Cortex of kidney (tissue), 1 donor: ENCODE measurements at places on chromosomes 12 and 14.

GRCh38 chr12:57010627-57011247 is 4.4 kb upstream of the ZBTB39 start:
- DNase-seq, result no peak

GRCh38 chr12:2540535-2540941 is 254.2 kb upstream of the FKBP4 start:
- no peak for DNase-seq

- DNase-seq, result no peak
These were observed 791.2 kb downstream of the FLRT2 start for GRCh38 chr14:86321151-86321550.

DNA sequence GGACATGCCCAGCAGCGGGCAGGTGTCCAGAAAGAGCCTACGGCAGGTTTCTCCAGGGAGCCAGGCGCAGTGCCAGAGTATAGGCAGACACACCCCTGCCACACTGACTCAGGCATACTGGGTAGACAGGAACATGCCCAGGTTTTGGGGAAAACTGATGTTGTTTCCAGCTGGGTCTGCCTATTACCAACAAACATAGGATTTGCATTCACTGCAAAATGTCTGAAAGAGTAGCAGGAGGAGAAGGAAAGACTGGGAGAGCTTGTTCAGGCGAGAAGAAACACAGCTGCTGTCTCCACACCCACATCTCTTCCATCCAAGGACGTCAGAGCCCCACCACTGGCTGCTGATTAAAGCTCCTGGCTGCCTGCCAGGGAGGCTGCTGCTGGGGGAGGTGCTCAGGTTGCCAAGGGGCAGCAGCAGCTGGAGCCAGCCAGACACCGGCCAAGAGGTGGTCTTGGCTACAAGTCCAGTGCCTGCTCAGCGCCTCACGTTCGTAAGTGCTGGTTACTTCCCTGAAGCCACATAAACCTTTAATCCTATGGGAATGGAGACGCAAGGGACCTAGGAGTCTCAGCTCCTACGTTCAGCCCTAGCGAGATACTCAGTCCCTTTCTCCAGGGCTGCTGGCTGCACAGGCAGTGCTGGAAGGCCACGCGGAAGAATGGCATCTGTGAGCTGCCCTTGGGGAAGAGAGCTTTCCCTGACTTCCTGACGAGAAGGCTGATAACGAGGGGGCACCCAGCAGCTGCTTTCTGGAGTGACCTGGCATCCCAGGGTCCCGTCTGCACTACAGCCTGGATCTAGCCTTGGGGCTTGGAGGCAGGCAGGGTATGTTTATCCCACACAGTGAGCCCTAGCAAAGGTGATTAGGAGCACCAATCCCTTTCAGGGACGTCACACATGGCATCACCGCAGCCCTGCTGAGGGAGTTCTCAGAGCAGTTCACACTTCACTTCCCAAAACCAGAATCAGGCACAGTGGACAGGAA is 58.1 kb downstream of the PLEKHG3 start:
- DNase-seq, result no peak

DNA sequence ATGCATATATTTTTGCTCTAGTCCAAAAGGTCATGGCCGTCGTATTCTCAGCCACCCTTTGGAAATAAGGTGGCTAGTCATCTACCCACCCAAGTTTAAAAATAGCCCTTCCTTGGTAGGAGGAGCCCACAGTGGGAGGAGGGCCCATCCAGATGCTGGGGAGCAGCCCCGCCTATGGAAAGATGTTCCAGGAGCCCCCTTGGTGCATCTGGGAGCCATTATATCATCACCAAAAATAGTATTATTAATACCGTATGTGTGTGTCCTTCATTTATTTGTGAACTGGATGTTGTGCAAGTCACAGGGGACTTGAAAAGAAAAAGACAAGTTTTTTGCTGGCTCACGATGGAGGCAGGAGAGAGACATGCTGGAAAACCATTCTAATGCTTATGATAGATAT is 34.0 kb downstream of the EMP1 start:
- no peak for DNase-seq

- DNase-seq, result no peak
These were observed 341.9 kb upstream of the NOVA1 start for GRCh38 chr14:26939755-26940154.

GRCh38 chr12:13178568-13179210 is 17.8 kb upstream of the EMP1 start:
- DNase-seq, result no peak

- DNase-seq, result no peak
These were observed 185.6 kb upstream of the NAV3 start for GRCh38 chr12:77644915-77645605.

- DNase-seq, result no peak
These were observed 213.0 kb downstream of the ADAMTS20 start for GRCh38 chr12:43338848-43339526.

DNA sequence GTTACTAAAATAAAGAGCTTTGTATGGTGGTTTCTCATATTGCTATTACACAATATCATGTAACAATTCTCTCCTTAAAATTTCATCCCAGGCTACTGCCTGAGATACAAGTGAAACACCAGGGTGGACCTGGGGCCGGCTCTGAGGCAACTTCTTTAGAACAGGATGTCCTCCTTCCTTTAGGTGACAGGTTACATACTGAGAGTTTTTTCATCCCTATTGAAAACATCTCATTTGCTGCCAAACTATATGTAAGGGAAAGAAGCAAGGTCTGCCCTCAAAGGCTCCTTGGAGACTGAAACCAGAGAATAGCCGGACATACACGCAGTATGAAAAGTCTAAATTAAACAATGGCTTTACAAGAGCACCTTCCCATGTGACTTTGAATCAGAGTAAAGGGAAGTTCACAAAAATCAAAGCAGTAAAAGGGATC is 139.9 kb downstream of the DUSP6 start:
- no peak for DNase-seq

DNA sequence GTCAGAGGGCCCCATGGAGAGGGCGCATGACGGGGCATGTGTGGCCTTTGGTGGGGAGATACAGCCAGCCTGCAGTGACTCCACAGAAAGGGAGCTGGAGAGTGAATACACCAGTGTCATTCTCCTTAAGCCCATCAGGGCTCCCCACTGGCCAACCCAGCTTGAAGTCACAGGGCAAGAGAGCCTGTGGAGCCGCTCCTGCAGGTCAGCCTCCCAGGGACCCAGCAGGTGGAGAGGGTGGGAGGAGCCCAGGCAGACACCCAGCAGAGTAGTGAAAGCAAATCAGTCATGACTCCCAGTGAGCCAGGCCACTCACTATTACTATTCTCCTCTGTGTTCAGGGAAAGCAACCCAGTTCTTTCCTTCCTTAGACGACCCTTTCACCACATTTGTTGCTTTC is 110.0 kb upstream of the CPM start:
- no peak for DNase-seq

DNA sequence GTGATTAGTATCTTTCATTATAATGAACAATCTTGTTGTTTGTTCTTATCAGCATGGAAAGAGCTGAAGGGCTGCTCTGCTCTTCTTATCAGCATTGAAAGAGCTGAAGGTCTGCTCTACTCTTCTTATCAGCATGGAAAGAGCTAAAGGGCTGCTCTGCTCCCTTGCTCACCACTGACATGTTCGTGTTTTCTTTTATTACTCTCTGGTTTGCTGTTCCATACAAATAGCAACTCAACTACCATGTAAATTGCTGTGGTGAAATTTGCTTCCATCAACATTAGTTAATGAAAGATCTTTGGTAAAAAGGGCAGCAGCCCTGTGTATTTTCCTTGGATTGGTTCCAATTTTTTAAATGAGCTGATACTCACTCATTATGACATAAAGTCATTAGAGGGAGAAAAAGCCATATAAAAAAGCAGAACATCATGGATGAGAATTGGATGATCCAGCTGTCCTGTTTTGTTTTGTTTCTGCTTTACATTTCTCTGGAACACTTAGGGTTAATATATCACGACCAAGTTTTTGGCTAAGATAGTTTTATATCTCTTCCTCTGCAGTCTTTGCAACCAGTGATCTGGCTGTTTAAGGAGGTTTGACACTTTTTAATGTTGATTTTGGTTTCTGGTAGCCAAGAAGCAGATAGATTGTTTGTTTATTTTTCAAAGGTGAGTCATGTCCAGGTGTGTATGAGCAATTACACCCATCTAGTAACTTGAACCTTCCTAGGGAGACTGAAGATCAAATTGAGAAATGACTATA is 356.6 kb downstream of the CEP128 start:
- DNase-seq, result no peak

DNA sequence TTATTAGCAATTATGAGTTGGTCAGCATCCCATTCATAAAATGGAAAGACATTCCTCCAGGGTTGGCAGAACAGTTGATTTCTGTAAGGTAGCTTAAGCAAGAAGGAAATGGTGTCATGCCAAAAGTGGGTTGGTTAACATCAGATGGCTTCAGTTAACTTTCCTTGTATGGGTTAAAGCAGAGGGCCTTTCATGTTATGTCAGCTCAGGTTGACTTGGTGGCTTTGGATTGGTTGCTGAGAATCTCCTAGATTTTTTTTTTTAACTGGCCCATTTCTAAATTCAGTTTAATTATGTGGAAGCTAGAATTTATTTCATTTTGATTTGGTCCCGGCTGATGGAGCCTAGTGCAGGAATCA is 87.8 kb downstream of the BBS10 start:
- DNase-seq, result no peak

- no peak for DNase-seq
These were observed 24.4 kb upstream of the BTG1 start for GRCh38 chr12:92170050-92170449.

DNA sequence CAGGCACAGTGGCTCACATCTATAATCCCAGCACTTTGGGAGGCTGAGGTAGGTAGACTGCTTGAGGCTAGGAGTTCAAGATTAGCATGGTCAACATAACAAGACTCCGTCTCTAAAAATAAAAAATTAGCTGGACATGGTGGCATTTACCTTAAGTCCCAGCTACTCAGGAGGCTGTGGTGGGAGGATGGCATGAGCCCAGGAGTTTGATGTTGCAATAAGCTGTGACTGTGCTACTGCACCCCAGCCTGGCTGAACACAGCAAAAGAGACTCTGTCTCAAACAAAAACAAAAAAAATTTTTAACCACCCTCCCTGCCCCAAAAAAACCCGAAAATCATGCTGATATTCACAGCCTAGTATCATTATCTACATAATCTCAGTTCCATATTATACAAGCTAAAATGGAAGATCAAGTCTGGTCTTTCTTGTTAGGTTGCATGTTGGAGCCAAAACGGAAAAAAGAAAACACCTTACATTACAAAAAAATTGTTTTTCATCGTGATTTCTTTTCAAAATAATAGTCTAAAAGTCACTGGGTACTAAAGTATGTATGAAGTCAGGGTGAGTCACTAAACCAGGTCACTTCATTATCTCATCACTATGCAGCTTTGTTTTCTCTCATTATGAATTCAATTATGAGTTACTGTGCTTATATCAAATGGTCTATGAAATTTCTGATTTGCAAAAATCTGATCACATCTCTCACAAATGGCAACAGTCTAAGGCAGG is 13.8 kb downstream of the GXYLT1 start:
- DNase-seq, result no peak

DNA sequence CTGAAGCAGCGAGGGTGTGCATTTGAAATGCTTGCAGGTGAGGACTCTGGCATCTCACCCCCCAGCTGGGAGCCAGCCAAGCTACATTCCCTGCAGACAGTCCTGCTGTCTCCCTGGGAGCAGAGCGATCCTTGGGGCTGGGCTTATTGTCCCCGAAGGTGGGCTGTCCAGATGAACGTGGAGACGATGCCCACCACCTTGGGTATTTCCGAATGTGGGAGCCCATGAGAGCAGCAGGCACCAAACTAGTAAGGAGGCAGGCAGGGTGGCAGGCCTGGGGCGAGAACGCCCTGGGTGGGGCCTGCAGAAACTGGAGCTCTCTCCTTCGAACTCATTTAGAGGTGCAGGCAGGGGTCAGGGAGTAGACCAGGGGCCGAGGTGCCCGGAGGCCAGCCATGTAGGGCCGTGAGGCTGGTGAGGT is 18.5 kb downstream of the ZBTB42 start:
- DNase-seq, result no peak

DNA sequence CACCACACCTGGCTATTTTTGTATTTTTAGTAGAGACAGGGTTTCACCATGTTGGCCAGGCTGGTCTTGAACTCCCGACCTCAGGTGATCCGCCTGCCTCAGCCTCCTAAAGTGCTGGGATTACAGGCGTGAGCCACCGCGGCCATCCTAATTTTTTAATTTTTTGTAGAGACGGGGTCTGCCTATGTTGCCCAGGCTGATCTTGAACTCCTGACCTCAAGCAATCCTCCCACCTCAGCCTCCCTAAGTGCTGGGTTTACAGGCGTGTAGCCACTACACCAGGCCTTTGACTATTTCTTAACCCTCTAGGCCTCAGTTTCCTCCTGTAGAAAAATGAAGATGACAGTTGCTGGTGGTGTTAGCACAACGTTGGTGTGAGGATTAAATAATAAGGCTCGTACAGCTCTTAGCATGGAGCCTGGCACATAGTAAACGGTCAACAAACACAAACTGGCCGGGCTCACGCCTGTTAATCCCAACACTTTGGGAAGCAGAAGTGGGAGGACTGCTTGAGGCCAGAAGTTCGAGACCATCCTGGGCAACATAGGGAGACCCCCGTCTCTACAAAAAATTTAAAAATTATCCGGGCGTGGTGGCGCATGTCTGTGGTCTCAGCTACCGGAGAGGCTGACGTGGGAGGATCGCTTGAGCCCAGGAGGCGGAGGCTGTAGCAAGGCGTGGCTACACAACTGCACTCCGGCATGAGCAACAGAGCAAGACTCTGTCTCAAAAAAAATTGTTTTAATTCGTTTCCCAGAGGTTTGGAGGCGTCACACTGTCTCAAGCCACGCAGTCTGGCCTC is 979 bp downstream of the DDX54 start:
- DNase-seq, result no peak

GRCh38 chr12:122902854-122903692 is 7.1 kb upstream of the VPS37B start:
- DNase-seq, result no peak
